ENCODE measurements at places on chromosomes 4 and X.

- DNase-seq = no peak
Observed at GRCh38 chr4:76902233-76902890, 4.4 kb upstream of the SOWAHB start.

GRCh38 chr4:5780831-5781480, 70.0 kb downstream of the EVC start:
- no peak for DNase-seq

DNA sequence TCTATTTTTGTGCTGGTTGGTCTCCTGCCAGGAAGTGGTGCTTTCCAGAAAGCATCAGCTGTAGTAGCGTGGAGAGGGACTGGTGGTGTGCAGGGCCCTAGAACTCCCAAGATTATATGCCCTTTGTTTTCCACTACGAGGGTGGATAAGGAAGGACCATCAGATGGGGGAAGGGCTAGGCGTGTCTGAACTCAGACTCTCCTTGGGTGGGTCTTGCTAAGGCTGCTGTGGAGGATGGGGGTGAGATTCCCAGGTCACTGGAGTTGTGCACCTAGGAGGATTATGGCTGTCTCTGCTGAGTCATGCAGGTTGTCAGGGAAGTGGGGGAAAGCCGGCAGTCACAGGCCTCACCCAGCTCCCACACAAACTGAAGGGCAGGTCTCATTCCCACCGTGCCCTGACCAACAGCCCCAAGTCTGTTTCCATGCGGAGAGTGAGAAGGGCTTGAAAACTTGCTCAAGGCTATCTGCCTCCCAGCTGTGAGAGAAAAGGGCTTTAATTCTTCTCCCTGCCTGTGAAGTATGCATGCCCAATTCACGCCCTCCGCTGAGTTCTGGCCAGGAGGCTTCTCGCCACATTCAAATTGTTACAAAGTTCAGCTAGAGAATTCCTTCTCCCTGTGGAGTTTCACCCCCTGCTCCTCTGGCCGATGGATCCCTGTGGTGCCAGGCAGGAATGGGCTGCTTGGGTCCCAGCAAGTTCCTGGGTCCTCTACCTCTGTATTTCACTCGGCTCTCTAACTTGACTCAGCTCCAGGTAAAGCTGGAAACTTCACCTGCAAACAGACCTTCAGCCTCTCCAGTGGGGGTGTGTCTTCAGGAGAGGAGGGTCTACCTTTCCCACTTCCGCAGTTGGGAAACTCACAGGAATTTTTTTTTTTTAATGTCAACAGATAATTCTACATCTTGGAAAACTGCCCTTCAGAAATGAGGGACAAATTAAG, 7.7 kb upstream of the CSTF2 start:
- no peak for DNase-seq

DNA sequence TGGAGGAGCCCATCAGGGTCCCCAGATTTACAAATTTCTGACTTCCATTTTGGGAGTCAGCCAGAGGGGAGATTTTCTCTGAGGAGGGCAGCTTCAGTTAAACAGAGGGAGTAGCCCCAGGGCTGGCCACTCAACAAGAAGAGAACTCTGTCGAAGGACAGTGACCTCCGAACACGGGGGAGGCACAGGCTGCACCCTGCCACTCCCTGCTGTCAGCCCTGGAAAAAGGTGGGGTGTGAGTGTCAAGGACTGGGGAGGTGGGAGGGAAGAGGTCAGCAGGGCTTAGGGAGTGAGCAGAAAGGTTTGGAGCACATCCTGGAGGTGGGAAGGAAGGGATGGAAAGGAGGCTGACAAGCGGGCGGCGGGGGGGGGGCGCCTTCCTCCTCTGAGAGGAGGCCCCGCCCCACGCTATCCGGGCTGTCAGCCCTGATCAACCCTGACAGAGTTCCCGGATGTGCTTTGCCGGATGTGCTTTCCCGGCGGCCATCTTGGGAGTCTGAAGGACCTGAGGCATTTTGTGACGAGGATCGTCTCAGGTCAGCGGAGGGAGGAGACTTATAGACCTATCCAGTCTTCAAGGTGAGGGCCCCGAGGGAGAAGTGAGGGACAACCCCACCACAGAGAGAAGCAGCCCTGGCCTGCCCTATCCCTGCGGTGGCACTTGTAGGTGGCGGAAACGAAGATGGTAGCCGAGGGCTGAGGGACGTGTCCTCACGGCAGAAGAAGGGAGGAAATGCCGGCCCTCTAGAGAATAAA, at the start of gene MAGEC1:
MAGEC1 (plus strand) TSS at position 495 of the 756 bp plus-strand sequence. CDS start 1,179 bp downstream, outside the sequence.
- no peak for DNase-seq

DNA sequence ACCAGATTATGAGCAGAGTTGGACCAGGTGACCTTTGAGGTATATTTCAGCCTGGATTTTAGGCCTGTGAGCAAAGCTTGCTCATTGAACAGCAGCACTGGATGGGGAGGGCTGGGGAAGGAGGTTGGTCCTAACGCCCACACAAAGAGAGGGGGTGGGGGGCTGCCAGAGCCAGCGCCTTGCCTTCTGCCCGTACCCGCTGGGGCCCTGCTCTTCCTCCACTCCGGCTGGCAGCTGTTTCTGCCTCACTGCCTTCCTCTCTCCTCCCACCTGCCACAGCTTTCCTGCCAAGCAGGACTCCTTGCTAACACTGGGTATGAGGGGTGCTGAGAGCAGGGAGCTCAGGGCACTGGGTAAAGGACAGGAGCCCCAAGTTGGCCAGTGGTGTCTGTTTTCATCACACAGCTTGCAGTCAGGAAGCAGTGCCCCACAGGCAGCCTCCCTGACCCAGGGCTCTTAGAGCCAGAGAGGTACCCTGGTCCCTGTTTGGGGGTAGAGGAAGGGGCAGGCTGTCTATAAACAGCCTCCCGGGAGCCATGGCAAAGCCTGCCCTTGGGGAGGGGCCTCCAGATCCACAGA, 6.1 kb downstream of the NALF2 start:
- DNase-seq = no peak

Measured in stimulated activated CD8-positive, alpha-beta memory T cell treated with anti-CD3 and anti-CD28 coated beads, Interleukin-7, amount 100 ng/mL, for 1 hour (primary cell).